ENCODE measurements at places on chromosomes 12 and 14. TPM values are rescaled to one million over a fixed set of nuclear protein-coding genes. Genes with fewer than 3 reads are reported as not detected.

INSM2 gene
- total RNA-seq: not detected

MGP gene
- total RNA-seq: 10.8 TPM

ACSM4 gene
- not detected for total RNA-seq

FGF23 gene
- not detected for total RNA-seq

PTPRB gene
- total RNA-seq: 4.2 TPM

Measured in mesangial cell (primary cell).